ENCODE measurements at places on chromosomes 12 and 14. TPM values are rescaled to one million over a fixed set of nuclear protein-coding genes. Genes with fewer than 3 reads are reported as not detected.

The LRFN5 gene
- total RNA-seq = 0.46 TPM

DNA sequence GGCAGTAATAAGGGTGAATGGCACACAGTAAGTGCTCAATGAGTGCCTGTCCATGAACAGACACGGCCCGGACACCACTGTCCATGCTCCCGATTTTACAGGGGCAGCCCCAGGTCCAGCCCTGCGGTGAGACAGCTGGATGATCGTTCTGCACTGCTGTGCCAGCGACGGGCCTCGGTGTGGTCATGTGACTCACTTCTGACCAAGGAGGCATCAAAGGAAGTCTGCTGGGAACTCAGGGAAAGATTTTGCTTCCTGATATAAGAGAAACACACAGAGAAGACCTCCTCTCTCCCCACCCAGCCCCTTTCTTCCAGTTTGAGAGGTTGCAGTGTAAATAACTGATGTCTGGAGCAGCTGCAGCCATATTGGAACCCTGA, 126.6 kb downstream of the SCARB1 start:
- DNase-seq = no peak

The PLEKHD1 gene
- 2.0 TPM for total RNA-seq

DNA sequence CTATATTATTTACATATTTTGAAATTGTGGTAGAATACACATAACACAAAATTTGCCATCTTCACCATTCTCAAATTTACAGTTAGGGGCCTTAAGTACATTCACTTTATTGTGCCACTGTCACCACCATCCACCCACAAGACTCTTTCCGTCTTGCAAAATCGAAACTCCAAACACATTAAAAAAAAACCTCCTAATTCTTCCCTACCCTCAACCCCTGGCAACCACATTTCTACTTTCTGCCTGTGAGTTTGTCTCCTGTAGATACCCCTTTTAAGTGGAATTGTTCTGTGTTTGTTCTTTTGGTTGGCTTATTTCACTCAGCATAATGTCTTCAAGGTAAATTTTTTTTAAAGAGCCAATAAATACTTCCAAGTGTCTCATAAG, 31.6 kb upstream of the AMIGO2 start:
- no peak for DNase-seq

DNA sequence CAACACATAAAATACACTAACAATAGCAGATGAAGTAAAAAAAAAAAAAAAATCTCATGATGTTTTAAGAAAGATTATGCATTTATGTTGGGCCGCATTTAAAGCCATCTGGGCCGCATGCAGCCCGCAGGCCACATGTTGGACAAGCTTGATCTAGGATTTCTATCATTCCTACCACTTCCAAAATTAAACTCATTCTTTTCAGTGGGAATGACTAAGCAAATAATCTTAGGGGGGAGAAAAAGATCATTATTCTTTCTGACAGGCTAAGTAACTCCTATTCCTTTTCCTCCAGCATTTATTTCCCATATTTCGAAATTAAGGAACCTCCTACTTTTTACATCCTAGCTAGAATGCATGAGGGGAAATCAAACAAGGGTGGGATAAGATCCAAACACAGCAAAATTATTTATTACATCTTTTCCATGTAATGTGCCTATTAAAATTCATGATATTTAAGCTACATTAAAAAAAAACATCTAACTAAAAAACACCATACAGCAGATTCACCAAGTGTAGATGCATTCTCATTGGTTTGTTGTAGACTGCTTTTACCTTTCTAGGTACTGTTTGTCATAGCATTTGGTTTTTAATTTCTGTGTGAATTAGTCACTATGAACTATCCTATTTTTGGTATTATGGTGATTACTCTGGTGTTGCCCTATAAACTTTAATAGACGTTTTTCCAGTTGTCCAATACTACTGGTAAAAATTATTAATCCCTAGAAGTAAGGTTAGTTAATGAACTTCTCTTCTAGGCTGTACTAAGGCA, 76.1 kb downstream of the RASSF8 start:
- DNase-seq = no peak

The RDH16 gene
- 0.98 TPM for total RNA-seq

The HNF1A gene
- 15.1 TPM for total RNA-seq

GRCh38 chr14:79896009-79896408, 315.3 kb downstream of the DIO2 start:
- no peak for DNase-seq

The SYT10 gene
- 1.2 TPM for total RNA-seq

DNA sequence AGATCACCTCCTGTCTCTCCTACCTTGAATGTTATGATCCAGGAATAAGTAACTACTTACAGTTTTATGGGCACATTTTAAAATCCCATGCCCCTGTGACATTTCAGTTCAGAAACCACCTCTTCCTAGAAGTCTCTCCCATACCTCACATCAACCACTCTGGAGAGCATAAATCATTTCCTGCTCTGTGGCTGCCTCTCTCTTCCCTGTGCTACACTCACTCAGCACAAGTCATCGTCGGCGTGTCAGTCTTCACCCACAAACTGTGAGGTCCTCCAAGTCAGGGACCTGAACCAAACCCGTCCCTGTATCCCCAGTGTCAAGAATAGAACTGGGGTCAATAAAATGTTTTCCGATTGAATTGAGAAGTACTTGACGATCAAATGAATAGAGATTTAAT, 863.3 kb downstream of the BCL11B start:
- DNase-seq = no peak

The TCL1A gene
- not detected for total RNA-seq

- no peak for DNase-seq
Measured at GRCh38 chr12:131030472-131031328, 77.0 kb downstream of the ADGRD1 start.

DNA sequence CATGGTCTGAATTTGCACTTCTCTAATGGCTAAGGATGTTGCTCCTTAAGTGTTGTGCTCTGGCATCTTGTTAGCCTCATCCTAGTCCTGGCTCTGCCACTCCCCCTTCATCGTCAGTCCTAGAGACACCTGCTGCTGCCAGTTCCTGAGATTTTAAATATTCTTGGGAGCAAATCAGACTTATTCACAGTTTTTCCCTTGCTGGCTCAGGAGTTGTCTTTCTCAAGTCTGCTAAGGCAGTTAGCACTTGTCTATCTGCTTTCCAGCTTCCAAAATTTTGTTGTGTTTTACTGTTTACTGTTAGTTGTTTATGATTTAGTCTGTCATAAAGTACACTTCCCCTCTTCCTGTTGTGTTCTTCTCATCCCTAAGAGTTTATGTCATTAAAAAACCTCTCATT, 201.0 kb downstream of the KIF26A start:
- DNase-seq = no peak

The DAO gene
- not detected for total RNA-seq

GRCh38 chr12:11758087-11758486, 108.6 kb downstream of the ETV6 start:
- no peak for DNase-seq

- no peak for DNase-seq
Measured at GRCh38 chr14:24108336-24108874, 6.2 kb upstream of the DCAF11 start.

The CCDC184 gene
- total RNA-seq = not detected

DNA sequence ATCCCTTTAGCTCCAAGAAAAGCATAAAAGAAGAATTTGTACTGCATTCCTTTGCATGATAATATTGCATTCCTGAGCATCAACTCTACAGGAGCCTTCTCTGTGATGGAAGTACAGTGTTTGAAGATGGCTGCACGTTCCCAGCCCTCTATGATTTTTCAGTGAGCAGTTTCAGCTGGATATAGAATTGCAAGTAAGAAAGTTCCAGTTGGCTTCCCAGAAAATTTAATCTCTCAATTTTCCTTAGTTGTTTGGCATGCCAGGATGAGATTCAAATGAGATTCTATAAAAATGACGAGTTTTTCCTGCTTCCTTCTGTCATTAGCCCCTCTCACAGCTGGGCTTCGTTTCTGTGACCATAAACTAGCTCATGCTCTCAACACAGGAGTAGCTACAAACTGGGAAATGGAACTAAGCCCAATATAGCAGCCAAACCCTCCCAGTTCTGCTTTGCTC, 109.9 kb downstream of the TTC8 start:
- DNase-seq = no peak

DNA sequence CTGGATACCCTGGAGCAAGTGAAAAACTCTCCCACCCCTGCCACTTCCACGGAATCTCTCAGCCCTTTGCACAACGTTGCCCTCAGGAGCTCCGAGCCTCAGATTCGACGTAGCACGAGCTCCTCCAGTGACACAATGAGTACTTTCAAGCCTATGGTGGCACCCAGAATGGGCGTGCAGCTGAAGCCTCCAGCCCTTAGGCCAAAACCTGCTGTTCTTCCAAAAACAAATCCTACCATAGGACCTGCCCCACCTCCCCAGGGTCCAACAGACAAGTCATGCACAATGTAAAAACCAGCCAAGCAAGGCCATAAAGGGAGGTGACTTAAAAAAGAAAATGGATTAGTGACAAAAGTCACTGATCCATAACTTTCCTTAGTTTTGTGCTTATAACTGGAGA, 79.7 kb downstream of the KICS2 start:
- DNase-seq = no peak

DNA sequence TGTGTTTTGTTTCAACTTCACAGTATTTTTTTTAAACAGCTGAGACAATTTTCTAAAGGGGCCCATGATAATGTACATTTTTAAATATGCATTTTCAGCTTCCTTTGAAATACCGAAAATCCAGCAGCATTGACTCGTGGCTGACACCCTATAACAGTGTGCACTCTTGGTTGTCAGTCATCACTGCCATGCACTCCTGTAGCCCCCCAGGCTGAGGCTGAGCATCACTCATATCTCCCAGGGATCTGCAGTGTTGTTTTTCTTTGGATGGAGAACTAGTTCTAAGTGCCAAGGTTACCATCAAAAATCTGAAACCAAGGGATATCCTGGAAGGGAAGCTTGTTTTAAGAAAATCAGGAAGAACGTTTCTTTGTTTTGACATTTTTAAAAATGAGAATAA, 81.2 kb downstream of the C14orf132 start:
- DNase-seq = no peak

GRCh38 chr14:53390008-53390407, 236.9 kb upstream of the DDHD1 start:
- DNase-seq = no peak

The SLC2A14 gene
- total RNA-seq = 14.5 TPM

DNA sequence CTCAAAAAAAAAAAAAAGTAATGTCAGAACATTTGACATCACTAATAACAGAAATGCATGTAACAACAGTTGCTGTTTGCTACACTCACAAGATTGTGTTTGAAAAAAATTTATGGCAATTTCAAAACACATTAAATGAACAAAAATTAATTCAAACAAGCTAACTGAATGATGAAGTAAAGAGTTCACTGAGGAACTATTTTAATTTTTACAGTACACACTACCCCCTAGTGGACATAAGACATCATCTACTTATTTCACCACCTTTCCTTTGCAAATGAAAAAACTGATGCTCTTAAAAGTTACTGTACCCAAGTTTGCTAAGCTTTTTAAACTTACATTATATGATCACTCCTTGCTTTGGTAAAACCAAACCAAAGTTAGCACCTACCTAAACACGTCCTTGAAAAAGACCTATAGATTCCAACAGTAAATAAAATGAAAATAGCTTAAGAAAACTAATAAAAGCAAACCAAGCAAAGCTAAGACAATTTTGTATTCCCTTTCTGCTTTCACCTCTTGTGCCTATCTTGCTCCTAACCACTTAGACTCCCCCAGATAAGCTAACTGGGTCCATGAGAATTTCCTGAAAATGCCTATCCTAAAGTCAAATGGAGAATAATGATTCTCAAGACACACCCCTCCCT, 22.2 kb downstream of the UBE2N start:
- DNase-seq = no peak

The CLEC4A gene
- 1.0 TPM for total RNA-seq

DNA sequence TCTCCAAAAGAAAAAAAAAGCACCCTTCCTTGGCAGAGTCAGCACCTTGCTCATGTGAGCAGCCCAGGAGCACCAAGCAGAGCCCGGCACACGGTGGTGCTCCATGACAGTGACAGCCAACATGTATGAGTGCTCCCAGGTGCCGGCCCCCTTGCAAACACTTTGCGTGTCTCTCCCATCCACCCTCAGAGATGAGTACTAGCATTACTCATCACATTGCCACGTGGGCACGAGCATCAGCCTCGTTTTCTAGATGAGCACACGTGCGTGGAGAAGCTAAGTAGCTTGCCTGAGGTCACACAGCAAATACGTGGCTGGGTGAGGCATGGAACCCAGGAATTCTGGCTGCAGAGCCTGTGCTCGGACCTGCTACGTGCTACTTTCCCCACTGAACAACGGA, 177.9 kb upstream of the PRMT8 start:
- no peak for DNase-seq

DNA sequence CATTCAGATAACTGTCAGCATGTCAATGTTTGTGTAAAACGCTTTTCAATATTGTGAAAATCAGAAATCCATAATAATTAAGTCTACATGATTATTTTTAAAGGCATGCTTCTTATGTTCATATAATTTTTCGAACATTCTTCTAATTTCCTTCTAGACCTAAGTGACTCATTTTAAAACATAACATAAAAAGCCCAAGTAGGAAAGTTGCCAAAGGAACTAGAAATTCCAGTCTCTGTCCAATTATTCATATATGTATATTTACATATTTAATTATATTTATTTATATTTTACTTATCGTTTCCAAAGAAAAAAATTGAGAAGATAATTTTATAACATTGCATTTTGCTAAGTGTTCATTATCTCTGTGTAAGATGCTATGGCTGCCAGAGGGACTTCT, 110.4 kb downstream of the TMTC1 start:
- no peak for DNase-seq

DNA sequence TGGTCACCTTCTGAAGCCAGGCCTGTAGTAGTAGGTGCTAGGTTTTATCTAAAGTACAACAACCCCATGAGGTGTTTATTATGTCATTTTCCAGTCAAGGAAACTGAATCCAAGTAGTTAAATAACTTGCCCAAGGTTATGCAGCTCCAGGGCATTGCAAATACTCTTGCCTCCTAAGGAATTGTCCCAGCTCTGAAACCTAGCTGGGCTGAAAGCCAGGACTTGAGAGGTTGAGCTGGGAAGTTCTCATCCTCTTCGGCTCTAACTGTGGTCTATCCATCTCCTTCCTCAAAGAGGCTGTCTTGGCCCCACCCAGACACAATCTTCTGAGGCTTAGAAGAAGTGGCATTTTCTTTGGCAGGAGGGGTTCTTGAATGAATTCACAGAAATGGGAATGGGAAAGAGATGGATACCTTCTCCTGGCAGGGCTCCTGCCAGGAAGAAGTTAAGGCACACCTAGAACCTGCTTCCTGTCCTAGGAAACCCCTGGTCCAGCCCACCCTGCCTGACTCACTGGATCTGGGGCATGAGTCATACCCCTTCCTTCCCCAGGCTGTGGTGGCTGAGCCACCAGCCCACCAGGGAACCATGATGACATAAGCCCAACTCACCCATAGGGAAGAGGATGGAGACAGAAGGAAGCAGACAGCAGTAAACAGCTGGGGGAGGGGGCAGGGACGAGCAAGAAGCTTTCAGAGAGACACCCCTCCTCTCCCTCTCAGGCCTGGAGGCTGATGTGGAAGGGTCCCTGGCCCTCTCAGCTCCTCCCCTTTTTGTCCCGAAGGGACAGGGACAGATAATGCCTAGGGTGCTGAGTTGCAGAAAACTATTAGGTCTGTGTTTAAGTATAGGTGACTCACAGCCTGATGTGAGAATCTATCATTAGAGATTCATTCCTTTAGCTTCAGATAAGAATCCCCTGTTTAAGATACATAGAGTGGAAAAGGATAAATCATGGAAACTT, 2.1 kb upstream of the PLEK2 start:
- no peak for DNase-seq
